ENCODE measurements at places on chromosomes 1 and 21.

GRCh38 chr1:36711480-36711879 lies 228.8 kb upstream of the CSF3R start:
- no peak for DNase-seq

- no peak for DNase-seq
Measured at GRCh38 chr1:148379697-148380096, 103.4 kb downstream of the PPIAL4G start.

DNA sequence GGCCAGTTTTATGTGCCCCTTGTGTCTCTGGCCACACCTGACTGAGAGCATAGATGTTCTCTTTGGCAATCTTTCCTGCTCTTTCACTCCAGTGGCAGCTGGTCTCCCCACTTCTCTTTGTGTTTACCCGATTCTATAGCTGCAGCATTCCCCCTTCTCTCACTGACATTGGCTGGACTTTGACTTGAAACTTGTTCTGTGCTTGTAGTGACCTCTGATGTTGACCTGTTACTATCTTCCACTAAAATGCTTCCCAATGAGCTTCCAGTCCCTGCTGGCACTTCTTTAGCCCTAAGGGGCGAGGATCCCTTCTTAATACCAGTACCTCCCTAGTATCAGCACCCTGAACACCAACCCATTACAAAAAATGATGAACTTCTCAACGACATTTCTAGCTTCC lies 653.3 kb downstream of the LTN1 start:
- DNase-seq: no peak

DNA sequence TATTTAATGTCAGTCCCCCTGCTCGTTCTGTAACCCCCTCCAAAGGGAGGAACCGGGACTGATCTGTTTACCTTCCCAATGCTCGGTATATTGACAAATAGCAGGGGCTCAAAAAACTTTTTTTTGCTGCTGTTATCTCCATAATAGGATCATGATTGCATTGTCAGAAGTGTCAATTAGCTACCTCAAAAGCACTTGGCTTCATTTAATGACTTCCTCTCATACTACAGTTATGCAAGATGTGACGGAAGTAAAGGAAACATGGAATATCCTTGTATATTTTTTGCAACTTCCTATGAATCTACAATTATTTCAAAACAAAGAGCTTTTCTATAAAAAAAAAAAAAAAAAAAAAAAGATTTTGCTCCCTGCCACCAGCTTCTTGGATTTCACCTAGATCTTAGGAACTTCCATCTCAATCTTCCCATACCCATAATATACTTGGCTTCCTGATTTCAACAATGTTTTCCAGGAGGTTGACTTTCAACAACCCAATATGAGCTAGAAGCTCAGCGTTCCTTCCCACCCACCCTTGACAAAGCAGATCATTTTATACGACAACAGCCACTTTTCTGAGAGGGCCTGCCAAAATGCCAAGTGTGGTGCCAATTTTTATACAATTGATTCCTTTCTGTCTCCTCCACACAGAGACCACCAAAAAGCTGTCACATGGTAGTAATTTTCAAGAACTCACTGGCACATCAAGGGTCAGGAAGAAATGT lies 71.7 kb downstream of the SETD4 start:
- DNase-seq: no peak

DNA sequence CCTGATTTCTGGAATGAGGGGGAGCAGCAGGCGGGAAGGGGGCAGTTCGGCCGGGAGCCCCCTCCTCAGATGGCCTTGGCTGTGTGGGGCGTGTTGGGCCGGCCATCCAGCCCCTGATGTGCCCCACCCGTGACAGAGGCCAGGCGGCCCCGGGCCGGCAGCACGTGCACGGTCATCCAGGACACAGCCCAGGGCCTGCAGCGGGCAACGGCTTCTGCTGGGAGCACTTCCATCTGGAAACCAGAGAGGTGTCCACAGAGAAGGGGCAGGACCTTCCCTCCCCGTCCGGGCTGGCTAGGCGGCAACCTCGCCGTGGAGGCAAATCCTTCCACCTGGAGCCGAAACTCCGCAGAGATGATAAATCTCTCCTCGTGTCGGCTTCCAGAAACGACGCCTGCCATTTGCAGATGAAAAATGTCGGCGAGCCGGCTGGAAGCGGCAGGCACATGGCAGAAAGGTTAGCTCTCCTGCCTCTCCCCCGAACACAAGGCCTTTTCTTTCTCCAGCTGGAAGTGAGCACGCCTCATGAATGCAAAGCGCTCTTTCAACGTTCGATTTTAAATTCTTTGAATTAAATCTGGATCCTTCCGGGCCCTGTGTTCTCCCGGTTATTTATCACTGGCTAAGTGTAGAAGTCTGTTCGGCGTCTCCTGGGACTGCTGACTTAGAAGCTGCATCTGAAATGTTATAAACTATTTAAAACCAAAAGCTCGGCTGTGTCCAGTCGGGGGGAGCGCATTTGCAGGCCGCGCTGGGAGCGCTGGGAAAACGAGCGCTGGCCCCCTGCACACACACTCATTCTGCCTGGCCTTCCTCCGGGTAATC lies 9.4 kb upstream of the ACTRT2 start:
- no peak for DNase-seq

GRCh38 chr1:210398466-210398865 lies 69.8 kb downstream of the HHAT start:
- no peak for DNase-seq

DNA sequence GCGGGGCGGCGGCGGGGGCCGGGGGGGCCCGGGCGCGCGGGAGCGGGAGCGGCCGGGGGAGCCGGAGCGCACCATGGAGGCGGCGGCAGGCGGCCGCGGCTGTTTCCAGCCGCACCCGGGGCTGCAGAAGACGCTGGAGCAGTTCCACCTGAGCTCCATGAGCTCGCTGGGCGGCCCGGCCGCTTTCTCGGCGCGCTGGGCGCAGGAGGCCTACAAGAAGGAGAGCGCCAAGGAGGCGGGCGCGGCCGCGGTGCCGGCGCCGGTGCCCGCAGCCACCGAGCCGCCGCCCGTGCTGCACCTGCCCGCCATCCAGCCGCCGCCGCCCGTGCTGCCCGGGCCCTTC lies 546 bp downstream of the SKI start:
- no peak for DNase-seq

DNA sequence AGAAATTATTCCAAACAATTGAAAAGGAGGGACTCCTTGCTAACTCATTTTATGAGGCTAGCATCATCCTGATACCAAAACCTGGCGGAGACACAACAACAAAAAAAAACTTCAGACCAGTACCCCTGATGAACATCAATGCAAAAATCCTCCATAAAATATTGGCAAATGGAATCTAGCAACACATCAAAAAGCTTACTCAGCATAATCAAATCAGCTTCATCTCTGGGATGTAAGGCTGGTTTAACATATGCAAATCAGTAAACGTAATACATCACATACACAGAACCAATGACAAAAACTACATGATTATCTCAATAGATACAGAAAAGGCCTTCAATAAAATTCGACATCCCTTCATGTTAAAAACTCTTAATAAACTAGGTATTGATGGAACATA lies 440.1 kb downstream of the NUF2 start:
- DNase-seq: no peak

GRCh38 chr1:150572918-150573647 lies 6.3 kb downstream of the MCL1 start:
- DNase-seq: no peak

DNA sequence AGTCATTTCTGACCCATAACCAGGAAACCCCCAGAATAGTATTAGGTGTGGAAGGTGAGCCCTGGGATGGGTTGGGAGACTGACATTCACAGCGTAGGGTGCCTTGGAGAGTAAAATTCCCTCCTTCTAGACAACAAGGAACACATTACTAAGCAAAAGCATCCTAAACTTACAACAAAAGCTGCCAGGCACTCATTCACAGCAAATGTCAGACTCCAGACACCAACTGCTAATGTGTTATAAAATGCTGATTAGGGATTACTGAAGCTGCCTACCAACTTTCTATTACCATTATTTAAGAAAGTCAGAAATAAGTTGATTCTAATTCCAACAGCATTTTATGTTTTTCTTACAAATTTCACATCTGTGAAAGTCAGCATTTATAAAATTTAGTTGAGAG lies 40.0 kb upstream of the C1orf87 start:
- no peak for DNase-seq

- DNase-seq: no peak
Measured at GRCh38 chr1:184533915-184534314, 147.1 kb downstream of the C1orf21 start.

DNA sequence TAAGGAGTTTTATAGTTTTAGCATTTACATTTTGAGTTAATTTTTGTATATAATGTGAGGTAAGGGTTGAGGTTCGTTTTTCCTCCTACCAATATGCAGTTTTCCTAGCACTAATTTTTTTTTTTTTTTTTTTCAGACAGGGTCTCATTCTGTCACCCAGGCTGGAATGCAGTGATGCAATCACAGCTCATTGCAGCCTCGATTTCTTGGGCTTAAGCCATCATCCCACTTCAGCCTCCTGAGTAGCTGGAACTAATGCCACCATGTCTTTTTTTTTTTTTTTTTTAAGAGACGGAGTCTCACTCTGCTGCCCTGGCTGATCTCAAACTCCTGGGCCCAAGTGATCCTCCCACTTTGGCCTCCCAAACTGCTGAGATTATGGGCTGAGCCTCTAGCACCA lies 2.5 kb upstream of the UBASH3A start:
- no peak for DNase-seq

- no peak for DNase-seq
Measured at GRCh38 chr1:220878191-220879075, 810 bp upstream of the HLX start.

DNA sequence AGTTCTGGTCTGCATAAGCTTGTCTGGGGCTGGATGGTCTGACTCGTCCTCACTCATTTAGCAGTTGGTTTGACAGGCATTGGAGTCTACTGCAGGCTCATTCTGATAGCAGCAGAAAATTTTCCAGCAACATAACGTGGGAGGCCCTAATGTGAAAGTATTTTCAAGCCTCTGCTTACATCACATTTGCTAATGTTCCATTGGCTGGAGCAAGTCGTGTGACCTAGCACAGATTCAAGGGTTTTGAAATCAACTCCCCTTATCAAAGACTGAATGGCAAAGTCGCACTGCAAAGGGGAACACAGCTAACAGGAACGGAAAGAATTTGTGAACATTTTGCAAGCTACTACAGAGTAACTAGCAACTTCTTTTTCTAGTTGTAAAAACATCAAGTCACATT lies 2.3 kb upstream of the USH2A start:
- no peak for DNase-seq

DNA sequence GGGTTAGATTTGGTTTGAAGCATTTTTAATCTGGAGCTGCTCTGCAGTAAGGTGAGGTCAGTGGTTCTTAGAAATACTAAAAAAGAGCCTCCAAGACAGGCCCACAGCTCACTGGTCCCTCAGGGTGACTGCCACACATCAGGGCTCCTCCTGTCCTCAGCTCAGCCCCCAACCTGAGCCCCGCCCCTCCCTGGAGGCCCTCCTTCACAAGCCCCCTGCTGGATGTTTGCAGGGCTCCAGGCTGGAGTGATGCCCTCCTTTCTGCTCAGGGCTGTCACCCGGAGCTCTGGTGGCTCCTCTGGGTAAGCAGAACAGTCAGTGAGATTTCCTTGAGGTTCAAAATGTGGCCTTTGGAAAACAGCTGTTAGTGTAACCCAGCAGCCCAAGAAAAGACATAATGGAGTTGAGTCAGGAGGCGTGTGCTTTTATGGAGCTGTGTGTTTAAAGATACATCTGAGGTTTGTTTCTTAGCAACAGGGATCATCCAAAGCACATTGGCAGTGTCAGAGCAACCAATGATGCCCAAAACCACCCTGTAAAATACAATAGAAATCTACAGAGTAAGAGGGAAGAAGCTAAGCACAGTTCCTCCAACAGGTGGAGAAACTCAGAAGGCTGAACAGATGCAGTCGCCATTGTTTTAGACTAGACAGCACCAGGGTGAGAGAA lies 21.4 kb downstream of the STUM start:
- peak; percentile 77 for DNase-seq

DNA sequence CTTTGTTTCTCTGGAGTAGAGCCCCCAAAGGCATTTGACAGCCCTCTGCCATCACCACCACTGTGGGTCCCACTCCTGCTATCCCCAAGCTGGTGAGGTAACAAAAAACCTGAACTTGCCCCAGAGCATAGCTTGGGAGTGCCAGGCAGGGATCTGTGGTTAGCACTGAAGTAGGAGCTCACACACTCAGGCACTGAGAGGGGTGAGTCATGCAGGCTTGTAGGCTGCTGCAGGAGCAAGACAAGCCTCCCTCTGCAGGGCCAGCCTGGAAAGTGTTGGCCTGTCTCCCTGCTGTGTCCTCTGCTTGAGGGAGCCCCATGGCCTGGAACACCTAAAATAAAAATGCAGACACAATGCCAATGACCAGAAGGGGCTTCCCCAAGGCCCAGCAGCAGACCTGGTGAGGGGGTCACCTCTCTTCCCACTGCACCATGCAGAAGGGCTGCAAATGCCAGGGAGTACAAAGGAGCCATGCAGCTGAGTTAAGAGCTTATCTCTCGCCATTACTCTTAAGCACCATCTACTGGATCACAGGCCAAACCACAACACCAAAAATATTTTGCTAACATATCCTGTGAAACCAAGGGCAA lies 108.9 kb upstream of the POGK start:
- DNase-seq: no peak

All from NCI-H1436 (cell line).